EH (cell line): ENCODE measurements at places on chromosomes 3 and 15.

GRCh38 chr3:51896607-51897305 lies 6.4 kb downstream of the IQCF1 start:
- DNase-seq: no peak

GRCh38 chr15:40091861-40092255 lies 16.8 kb downstream of the BMF start:
- no peak for DNase-seq

DNA sequence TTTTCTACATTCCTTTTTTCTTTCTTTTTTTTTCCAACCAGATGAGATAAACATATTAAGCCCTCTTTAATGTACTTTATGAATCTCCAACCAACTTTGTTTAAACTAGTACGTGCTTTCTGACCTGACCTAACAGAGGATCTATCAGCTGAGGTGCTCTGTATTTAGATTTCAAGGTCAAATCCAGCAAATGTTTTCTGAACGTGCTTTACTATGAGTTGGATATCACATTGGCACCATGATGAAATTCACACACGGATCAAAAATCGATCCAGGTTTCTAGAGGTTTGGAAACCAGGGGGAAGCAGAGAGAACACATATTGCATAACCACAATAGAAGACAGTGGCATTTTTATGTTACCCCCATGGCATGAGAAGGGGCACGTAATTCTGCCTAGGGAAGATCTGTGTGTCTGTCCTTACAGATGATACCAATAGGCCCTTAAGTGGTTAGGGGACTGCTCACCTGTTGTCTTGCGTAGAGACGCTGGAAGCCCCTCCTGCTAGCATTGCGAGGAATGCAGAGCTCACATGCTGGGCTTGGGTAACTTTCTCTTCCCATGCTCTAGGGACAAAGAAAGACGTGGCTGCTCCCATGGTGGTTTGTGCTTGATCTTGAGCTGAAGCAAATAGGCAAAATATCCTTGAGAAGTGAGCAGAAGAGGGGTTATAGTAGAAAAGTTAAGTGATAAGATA lies 59.3 kb upstream of the ABHD10 start:
- no peak for DNase-seq

DNA sequence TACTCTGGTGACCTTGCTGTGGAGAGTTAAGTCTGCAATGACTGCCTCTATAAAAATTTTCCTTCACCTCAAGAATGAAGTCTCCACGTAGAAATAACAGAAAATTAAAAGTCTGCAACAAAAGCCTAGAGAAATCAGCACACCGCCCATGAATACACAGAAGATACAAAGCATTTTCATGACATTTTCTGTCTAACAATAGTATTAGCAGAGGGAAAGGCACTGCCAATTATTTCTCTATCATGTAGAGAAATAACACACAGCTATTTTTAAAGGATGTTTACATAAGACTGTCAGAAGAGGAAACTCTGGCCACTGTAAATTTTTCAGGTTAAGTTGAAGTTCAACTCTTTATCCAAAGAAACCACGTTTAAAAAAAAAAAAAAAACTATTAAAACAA lies 80.8 kb downstream of the GSK3B start:
- peak; percentile 47 for DNase-seq

- DNase-seq: peak; percentile 67
Measured at GRCh38 chr3:184129012-184129411, 6.1 kb upstream of the EIF2B5 start.

DNA sequence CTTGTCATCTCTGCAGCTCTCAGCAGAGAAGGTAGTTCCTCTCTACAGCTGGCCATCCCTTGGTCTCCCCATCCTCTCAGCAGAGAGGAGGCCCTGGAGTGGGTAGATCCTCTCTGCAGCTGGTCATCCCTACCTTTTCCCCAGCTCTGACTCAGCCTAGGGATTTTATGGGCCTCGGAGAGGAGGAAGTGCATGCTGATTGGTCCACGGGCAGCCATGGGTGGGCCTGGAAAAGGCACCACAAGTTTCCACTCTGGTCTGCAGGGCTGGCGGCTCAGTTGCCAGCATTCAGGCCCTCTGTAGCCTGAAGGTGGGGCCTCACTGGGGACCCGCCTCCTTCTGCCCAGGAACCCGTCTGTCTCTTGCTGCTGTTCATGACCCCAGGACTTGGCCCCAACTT lies 36.9 kb downstream of the NR1D2 start:
- DNase-seq: no peak

DNA sequence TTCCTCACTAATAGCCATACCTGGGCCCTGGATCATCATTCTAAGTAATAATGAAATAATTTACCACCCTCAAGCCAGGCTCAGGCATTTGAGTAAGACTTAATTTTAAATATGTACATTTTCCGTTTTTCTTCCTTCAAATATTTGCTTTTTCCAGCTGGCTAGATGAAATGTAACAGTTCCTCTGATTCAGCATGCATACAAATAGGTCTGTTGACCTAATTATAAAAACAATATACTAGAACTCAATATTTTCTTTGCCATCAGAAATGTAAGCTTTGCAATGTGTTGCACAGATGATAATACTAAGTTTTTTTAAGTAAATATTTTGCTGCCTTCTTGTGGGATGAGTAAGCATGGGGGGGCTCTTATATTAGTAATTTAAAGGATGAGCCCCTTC lies 91.6 kb downstream of the FEZF2 start:
- peak; percentile 4 for DNase-seq

- no peak for DNase-seq
Measured at GRCh38 chr3:53700441-53700840, 145.8 kb downstream of the CHDH start.

DNA sequence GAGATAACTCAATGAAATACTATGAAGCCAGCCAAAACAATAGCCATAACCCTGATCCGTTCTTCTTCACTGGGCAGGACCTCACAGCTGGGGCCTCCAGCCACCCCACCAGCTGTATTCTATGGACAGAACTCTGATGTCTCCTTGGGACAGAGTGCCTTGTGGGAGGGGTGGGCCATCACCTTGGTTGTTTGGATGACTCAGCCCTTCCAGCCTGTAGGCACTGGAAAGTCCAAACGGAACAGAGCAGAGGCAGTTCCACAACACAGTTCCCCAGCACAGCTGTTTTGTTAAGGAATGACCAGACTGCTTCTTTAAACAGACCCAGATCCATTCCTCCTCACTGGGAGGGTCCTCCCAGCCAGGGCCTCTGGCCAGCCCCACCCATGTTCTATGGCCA lies 31.9 kb upstream of the ZBED2 start:
- DNase-seq: peak; percentile 17

DNA sequence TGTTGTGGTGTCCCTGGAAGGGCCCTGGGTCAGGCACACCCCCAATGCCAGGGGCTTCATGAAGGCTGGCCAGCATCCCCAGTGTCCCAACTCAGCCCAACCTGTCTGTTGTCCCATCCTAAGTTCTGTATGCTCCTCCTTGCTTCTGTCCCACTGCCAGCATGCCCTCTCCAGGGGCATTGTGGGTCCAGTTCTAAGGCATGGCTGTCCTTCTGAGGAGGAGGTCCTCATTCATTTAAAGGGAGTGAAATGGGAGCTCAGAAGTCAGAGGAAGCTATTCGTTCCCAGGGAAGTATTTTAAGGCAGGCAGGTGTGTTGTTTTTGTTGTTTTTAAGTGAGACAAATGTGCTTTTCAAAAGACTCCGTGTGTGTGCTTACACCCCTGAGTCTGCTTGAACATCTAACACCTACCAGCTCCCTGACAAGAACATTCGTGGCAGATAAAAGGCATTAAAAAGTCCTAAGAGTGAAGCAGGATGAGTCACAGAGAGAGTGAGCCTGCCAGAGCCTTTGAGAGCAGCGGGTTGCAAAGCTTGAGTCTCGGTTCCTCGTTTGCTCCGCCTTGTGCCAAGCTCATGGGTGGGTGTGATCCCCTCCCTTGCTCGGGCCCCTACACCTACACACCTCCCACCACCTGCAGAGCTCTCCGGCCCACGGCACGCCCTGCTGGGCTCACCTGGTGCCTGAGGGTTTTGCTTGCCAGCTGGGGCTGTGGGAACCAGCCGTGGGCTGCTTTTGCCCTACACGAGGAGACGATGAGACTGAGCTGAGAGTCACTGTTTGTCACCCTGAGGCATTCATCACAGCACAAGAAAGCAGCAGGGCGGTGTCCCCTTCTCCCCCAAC lies 183.4 kb upstream of the TOPAZ1 start:
- DNase-seq: peak; percentile 72

- DNase-seq: peak; percentile 1
Measured at GRCh38 chr3:79199966-79200365, 567.8 kb downstream of the ROBO1 start.

DNA sequence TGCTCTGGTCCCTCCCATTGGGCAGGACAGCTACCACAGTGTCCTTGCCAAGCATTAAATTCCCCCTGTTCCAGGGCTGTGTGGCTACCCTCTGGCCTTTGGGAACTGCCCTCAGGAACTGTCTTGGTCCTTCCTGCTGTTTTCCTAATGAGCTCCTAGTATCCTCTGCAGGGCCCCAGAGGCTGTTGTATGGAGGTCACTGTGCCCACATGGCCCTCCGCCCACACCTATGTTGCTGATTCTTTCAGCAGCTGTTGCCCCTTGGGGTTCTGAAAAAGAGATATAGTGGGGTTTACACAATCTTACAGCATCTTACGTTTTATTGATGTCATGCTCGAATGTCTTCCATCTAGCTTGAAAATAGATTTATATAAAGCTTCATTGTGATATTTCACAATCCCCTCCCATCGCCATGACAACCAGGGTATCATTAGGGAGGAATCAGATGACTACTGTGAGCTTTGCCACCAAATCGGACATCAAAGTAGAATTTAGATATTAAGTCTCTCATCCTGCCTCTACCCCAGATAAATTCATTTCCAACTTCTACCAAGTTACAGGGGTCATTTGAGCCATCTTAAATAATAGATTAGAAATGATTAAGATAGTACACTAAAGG lies 97.1 kb upstream of the NR2E3 start:
- no peak for DNase-seq

DNA sequence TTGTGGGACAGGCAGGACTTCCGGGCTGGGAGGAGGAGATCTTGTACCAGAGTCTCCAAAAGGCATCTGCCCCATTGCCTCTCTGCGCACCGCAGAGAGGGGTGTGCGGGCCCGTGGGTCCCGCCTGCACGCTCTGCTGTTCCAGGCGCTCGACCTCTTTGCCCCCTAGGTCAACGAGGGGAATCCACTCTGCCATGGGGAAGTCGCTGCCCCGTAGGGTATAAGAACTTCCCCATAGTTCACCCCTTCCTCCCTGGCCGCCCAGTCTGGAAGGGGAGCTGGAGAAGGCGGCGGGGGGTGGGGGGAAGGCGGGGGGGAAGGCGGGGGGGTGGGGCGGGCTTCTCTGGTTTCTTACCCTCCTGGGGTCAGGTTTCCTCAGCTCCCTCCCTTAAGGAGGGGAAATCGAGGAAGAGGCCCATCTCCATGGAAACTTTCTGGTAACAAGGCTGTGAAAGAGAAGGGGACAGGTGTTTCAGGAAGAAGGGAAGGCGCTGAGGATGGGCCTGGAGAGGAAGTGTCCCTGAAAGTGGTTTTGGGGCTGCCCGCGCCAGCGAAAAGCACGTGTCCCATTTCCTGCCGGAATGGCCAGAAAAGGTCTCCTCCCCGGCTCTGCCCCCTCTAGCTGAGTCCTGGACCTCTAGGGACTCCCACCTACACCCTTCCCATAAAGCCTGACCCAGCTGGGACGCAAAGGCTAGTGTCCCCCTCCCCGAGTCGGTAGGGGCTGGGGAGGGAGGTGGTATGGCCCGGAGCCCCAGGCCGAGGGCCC lies 27.5 kb downstream of the NR1I2 start:
- DNase-seq: no peak

- no peak for DNase-seq
Measured at GRCh38 chr3:197913641-197914380, 36.2 kb upstream of the RPL35A start.

DNA sequence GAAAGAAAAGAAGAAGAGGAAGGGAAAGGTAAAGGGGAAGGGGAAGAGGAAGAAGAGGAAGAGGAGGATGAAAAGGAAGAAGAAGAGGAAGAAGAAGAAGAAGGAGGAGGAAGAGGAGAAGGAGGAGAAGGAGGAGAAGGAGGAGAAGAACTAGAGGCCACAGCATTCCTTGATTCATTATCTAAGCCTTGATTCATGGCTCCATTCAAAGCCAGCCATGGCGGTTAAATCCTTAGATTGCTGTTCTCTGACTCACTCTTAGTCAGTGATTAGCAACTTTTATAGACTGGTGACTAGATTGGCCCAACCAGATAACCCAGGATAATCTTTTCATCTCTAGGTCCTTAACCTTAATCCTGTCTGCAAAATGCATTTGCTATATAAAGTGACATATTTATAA lies 47.6 kb downstream of the OSTN start:
- peak; percentile 93 for DNase-seq

GRCh38 chr3:62467966-62468722 lies 94.8 kb upstream of the FEZF2 start:
- no peak for DNase-seq

DNA sequence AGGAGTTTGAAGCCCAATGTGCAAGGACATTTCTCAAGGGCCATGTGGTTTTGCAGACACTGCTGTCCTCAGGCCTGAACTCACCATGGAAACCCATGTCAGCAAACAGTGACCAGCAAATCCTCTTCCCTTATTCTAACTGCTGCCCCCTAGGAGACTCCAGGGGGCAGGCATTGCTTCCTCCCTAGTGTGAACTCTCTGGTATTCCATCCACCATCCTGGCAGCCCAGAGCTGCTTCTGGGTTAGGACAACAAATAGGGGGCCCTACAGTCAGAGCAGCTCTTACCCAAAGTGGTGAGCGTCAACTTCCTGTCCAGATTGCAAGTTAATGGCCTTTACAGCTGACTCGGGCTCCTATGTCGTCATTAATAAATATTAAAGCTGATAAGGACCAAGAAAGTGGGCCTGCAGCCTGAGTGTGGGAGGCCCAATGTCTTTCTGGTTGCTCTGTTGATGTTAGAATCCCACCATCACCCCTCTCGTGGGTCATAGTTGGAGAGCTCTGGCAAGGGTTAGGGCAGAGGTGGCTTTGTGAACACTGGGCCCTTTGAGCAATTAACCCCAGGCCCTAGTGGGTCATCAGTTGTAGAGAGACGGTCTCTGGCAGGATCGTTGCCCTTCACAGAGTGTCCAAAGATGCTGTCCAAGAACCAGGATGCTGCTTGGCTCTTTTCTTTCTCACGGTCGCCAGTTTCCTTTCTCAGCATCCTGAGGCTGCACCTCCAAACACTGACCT lies 41.5 kb downstream of the TGM4 start:
- DNase-seq: peak; percentile 38

- DNase-seq: no peak
Measured at GRCh38 chr3:3821777-3822176, 22.5 kb downstream of the LRRN1 start.

- DNase-seq: peak; percentile 93
Measured at GRCh38 chr3:65713016-65713415, 325.7 kb downstream of the MAGI1 start.

- no peak for DNase-seq
Measured at GRCh38 chr15:90599116-90599515, 69.4 kb downstream of the CRTC3 start.

DNA sequence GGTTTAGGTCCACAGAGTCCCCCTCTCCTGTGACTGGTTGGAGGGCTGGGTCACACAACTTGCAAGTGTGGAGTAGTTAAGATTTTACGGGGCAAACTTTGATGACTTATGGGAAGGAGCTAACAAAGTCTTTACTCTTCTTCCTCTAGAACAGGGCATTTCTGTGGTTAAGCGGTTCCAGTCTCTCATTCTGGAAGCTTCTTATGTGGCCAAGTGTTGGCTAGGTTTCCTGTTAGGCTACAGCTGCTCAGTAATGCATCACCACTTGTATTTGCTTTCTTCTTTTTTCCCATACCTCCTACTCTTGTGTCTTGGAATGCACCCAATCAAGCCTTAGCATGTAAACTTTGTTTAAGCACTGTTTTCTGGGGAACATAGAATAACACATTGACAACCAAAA lies 100.6 kb upstream of the PLAAT1 start:
- no peak for DNase-seq
